Epithelial cell of prostate (primary cell): ENCODE measurements at places on chromosomes 3 and 15.

DNA sequence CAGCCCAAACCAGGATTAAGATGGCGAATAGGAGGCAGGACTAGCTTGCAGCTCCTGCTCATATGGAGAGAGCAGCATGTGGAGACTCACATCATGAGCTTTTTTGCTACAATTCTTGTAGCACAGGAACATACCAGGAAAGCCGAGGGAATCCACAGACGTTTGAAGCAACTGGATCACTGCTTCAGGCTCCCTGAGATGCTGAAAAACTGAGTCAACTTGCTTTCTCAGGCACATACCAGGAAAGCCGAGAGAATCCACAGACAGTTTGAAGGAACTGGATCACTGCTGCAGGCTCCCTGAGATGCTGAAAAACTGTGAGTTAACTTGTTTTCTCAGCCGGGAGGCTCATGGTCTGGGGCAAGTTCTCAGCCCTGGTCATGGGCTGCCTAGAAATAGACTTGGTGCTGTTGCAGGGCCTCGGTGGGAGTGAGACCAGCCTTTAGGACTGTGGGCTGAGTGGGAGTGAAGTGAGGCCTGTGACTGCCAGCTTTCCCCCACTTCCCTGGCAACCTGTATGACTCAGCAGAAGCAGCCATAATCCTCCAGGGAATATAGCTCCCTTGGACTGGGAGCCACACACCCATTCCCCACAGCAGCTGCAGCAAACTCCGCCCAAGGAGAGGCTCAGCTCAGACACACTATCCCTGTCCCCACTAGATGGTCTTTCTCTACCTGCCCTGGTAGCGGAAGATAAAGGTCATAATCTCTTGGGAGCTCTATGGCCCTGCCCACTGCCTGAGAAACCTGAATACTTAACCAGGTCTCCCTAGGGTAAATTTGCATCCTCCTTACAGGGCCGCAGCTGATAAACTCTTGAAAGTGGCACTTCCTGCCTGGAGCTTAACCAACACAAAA lies 51.9 kb upstream of the PFN2 start:
- DNase-seq, result no peak

DNA sequence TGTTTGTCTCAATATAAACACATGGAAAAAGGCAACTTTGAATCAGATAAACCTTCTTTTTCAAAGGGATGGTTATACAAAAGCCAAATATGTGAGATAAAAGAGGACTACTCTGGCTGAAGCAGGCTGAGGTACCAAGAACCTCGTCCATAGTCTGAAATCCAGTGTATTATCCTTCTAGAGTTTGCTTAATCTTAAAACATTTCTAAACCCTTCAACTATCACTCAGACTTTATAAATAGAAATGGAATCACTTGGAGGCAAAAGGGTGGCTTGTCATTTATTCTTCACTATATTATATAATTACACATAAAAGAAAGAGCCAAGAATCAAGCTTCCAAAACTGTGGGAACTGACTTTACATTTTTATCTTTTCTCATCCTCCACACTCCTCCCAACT lies 303.6 kb downstream of the PLCL2 start:
- DNase-seq, result no peak

DNA sequence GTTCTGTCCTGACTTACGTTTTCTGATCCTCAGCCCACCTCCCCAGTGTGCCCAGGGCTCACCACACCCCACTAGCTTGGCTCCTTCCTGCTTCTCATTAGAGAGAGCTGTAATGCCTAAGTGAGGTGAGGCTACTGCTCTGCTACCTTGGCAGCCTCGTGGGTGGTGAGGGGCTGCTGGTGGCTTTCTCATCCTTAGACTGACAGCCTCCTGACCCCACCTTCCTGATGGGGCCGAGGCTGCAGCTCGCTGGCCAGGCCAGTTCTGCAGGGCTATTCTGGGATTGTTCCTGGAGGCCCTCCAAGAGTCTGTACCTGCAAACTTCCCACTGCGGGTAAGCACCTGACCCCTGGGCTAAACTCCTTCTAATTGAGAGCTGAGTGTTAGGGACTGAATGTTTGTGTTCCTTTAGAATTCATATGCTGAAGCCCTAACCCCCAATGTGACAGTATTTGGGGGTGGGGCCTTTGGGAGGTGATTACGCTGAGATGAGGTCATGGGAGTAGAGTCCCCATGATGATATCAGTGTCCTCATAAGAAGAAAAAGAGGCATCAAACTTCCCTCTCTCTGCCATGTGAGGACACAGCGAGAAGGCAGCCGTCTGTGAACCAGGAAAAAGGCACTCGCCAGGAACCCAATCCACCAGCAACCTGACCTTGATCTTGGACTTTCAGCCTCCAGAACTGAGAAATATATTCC lies 38.1 kb upstream of the IQSEC1 start:
- DNase-seq, result no peak

GRCh38 chr3:14429237-14429636 lies 26.8 kb downstream of the SLC6A6 start:
- no peak for DNase-seq

GRCh38 chr3:126338790-126339288 lies 18.4 kb downstream of the KLF15 start:
- no peak for DNase-seq

- DNase-seq, result no peak
Measured at GRCh38 chr3:133211449-133211848, 173.3 kb downstream of the TMEM108 start.

GRCh38 chr3:51343918-51344687 lies 41.0 kb upstream of the MANF start:
- DNase-seq, result no peak

DNA sequence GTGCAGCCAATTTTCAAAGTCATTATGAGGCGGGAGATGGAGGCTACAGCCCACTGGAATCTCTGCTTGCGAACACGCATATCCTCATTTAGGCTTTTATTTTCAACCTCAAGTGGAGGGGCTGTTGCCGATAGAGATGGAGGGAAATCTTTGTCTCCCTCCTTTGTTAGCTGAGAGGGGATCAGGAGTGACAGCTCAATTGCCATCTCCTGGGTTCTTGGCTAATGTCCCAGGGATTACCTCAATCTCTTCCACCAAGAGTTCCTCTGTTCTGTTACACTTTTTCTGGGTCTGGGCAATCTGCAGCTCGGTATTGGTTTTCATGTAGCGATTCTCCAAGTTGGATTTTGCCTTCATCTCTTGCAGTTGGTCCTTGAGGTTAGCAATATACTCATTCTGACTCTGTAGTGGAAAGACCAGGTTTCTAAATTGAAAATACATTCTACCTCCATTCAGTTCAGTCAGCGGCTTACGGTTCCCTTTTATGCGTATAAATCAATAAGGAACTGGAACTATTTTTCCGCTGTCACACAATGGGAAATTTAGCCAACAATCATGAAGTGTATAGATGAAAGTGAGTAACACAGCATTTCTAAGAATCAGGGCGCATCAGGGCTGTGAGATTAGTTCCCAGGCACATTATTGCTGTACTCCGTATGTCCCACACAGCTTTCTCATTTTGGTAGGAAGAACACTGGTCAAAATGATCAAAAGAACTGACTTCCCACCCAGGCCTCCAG lies 36.2 kb upstream of the RPL35A start:
- no peak for DNase-seq

DNA sequence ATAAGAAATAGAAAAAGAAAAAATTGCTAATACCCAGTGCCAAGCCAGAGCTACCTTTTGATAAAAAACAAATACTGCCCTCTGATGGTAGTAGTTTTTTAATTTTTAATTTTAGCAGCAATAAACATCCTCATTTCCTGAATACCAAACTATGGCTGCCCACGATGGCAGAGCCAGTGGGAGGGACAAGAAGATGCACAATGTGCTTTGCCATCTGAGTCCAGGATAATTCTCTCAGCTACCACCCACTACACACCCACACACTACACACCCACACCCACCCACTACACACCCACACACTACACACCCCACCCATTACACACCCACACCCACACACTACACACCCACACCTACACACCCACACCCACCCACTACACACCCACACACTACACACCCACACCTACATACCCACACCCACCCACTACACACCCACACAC lies 17.8 kb downstream of the CEP19 start:
- DNase-seq, result no peak

DNA sequence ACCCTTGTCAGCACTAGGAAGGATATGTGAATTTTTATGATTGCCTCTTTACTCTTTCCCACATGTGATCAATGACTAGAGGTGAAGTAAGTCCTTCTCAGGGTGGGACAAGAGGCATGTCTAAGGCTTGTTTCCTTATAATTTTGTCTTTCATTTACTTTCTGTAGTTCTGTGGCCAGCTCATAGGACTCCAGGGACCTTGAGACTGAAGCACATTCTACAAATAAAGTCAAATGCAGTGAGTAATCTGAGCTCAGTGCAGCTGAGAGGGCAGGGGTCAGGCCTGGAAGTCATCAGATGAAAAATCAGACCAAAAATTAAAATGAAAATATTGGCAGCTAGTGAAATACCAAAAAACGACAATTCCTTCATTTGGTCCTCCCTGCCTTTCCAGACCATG lies 424.7 kb upstream of the THBS1 start:
- no peak for DNase-seq

DNA sequence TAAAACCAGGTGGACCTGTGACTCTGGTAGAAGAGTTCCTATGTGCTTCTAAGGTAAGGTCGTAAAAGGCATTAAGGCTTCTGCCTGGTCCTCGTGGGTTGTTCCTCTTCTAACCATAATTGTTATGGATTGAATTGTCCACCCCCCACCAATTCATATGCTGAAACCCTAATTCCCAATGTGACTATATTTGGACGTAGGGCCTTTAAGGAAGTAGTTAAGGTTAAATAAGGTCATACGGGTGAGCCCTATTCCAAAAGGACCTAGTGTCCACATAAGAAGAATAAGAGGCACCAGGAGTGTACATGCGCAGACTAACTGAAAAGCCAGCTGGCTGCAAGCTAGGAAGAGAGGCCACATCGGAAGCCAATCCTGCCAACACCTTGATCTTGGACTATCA lies 1.9 kb downstream of the ADPGK start:
- no peak for DNase-seq

- no peak for DNase-seq
Measured at GRCh38 chr3:131914090-131914691, 120.6 kb downstream of the CPNE4 start.

DNA sequence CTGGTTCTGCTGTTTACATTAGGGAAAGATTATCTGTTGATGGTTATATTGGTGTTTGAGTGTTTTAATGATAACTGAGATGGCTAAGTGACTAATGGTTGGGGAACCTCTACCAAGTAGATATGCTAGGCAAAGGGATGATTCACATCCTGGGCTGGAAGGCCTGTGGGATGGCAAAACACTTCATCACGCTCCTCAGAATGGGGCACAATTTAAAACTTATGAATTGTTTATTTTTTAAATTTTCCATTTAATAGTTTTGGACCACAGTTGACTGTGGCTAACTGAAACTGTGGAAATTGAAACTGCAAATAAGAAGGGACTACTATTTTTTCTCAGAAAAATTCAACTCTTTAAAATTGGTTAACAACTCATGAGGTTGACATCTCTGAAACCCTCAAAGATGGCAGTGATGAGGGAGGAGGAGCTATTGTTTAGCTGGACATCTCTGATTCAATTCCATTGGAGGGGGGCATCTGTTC lies 100.5 kb upstream of the ZBED2 start:
- DNase-seq, result peak; percentile 16

- no peak for DNase-seq
Measured at GRCh38 chr3:64244011-64244942, 19.0 kb upstream of the PRICKLE2 start.

DNA sequence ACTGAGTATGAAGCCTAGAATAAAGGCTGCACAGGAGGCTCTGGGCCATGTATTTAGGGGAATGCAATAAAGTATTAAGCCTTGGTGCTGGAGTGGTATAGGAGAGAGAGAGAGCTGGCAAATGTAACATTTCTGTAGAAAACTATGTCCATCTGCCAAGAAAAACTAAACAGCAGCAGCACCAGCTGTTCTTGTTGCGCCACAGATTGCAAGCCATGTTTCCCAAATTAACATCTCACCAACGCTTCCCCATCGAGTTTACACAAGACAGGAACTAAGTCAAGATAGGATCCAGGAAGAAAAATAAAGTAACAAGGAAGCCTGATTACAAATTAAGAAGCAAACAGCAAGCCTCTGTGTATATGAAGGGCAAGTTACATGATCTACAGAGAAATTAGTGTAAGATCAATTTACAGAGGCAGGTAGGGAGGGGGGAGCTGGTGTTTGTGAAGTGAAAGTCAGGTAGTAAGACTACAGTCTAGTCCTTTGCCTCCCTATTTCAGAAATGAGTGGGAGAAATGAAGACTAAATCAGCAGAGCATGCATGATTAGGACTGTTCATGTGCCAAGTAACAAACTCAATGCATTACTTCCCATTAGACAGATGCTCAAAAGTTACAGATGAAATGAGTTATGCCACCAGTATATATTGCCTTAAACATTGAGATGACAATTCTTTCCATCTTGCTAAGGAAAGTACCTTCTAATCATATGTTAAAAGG lies 900.5 kb downstream of the EPHA3 start:
- DNase-seq, result no peak

GRCh38 chr3:11228041-11228440 lies 44.2 kb upstream of the ATG7 start:
- DNase-seq, result no peak

- DNase-seq, result no peak
Measured at GRCh38 chr3:135084405-135084804, 289.3 kb downstream of the EPHB1 start.

- DNase-seq, result no peak
Measured at GRCh38 chr15:92583096-92584034, 72.2 kb downstream of the FAM174B start.

DNA sequence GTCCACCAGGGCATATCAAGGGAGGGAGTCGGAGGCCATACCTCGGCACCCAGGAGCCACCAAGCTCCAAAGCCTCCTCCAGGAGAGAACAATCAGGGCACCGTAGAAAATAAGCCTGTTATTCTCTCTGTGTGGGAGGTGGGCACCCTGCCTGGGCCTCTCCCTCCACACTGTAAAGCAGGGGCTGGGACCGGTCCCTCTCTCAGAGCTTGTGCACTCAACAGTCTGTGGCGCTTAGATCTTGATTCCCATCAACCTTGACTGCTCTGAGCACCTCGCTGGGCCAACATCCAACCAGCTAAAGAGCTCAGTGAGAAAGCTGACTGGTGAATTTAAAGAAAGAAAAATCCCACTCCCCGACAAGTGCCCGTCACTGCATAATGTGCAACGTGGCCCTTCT lies 53.0 kb downstream of the PCSK6 start:
- no peak for DNase-seq

GRCh38 chr3:138877226-138877625 lies 42.5 kb upstream of the PIK3CB start:
- DNase-seq, result peak; percentile 66

- DNase-seq, result no peak
Measured at GRCh38 chr3:72836923-72837322, 11.3 kb downstream of the SHQ1 start.

DNA sequence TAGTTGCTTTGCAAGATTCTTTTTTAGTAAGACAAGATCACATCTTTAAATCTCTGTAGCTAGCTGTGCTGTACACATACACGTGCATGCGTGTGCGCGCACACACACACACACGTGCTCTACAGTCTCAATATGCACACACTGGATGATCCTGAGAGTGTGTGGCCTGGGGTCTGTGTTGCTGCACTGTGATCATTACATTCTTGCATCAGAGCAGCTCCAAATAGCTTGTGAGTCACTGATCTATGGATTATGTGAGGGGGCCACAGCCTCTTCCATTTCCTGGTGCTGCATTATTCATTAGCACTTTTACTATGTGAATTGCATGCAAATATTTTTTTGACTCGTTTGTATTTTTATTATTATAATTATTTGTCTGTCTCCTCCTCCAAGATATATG lies 34.6 kb downstream of the MCTP2 start:
- DNase-seq, result no peak
